ENCODE measurements at places on chromosomes 12 and 14. TPM values are rescaled to one million over a fixed set of nuclear protein-coding genes. Genes with fewer than 3 reads are reported as not detected.

DNA sequence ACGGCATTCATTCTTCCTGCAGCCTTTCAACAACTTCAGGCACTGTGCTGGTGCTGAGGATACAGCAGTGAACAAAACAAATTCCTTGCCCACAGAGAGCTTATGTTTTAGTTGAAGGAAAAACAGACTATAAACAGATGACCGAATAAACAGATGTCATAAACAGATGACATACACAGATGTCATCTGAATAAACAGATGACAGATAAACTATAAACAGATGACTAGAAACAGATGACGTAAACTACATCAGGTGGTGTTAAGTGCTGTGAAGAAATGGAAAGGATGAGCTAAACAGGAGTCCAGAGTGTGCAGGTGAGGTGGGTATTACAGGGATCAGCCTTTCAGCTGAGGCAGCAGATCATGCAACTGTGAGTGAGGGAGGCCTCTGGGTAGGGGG is 80.9 kb downstream of the FAR2 start:
- DNase-seq, result no peak

DNA sequence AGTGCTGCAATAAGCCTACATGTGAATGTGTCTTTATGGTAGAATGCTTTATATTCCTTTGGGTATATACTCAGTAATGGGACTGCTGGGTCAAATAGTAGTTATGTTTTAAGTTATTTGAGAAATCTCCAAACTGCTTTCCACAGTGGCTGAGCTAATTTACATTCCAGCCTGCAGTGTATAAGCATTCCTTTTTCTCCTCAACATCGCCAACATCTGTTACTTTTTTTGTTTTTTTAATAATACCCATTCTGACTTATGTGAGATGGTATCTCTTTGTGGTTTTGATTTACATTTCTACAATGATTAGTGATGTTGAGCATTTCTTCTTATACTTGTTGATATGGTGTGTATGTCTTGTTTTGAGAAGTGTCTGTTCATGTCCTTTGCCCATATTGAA is 1186.2 kb downstream of the BCL11B start:
- DNase-seq, result no peak

Gene IFNG-AS1
- not detected for total RNA-seq

Gene EPS8
- total RNA-seq, result 195 TPM

Gene KLRC1
- 0.35 TPM for total RNA-seq
